H4 (cell line): ENCODE measurements at places on chromosomes 3 and 15. TPM values are rescaled to one million over a fixed set of nuclear protein-coding genes. Genes with fewer than 3 reads are reported as not detected.

DNA sequence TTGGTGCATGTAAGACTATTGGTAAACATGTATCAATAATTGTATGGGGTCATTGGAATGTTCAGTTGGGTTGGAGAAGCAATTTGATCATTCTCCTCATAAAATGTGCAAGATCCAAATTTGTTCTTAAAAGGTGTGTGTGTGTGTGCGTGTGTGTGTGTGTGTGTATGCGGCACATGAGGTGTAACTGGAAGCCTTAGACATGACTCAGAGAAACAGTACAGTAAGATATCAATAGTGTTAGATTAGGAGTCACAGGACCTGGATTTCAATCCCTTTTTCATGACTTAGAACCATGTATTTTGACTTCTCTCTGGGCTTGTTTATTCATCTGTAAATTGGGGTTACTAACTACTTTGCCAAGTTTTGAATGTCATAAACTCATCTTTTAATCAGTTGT lies 38.3 kb downstream of the RSRC1 start:
- no peak for DNase-seq

DNA sequence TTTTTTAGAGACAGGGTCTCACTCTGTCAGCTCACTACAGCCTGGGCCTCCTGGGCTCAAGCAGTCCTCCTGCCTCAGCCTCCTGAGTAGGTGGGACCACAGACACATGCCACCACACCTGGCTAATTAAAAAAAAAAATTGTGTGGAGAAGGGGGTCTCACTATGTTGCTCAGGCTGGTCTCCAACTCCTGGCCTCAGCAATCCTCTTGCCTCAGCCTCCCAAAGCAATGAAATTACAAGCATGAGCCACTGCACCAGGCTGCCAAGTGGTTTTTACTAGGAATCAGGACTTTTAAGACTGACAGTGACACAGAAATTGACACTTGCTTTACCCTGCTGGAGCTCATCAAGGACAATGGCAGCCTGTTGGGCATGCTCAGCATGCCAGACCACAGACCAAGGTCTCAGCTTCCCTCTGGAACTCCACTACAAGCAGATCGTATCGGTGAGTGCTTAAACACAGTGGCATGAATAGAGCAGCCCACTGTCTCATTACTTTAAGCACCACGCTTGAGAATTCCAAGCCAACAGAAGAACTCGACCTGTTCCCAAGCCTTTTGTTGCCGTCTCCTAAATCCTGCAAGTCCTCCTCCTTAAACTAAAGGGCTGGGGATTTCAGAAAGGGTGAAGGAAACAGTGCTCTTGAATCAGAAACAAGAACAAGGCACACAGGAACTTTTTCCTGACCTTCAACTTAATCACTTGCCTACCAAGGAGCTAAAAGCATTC lies 41.4 kb downstream of the EOMES start:
- no peak for DNase-seq

- DNase-seq = no peak
Measured at GRCh38 chr3:195921334-195921791, 13.0 kb upstream of the TNK2 start.

GRCh38 chr3:12345584-12346494 lies 57.0 kb downstream of the PPARG start:
- DNase-seq = no peak

DNA sequence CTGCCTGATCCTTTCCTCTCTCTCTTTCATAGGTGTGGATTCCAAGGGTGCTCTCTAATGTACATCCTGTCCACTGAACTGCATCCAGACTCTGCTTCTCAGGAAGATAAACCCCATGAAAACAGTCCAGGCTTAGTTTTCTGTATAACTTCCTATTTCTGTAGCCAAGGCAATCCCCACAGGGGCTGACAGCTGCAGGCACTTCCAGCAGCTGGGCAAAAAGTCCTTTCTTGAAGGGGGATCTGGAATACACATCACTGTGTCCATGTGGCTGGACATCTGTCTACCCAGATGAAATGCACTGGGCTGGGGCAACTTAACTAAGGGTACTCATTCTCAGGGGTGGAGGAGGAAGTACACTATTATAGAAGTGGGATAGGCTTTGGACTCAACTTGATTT lies 72.2 kb downstream of the NR1D2 start:
- DNase-seq = no peak

GRCh38 chr15:78937132-78937739 lies 7.6 kb downstream of the CTSH start:
- DNase-seq = no peak

- DNase-seq = no peak
Measured at GRCh38 chr15:94346282-94346681, 114.9 kb downstream of the MCTP2 start.

DNA sequence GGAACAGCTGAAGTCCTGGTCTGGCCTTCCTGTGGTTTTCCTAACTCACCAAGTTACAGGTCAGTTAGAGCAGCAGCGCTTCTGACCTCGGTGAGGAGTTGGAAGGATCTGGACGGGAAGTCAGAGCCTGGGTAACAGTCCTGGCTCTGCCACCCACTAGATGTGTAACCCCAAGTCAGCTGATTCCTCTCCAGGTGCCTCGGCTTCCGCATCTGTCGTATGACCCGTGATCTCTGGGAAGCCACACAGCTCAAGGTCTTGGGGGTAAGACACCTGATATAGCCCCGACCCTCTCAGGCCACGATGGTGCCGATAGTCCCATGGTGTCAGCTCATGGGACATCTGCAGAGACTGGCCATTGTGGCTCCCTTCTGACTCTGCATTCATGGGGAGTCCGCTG lies 8.3 kb upstream of the PIGZ start:
- DNase-seq = no peak

DNA sequence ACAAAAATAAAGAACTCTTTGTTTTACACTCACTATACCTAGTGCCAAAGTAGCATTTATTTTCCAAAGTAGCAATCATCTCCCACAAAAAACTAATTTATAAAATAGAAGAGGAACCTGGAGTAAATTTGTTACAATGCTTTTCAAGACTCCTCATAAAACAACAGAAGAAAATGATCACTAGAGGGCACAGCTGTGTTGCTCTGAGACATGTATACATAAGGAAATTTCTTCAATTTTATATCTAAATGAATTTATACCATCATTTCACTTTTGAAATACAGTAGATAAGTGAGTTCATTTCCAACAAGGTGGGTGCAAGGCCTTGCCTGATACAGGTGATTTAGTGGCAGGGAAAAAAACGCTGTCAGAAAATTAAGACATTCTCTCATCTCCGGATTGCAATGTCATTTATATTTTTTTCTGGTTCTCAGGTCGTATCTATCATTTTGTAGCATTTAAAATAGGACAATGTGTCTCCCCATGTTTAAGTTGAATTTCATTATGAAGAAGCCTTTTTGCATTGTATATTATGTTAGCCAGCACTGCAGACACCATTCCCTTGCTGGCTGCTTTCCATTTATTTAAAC lies 25.3 kb upstream of the ARHGEF26 start:
- no peak for DNase-seq

- no peak for DNase-seq
Measured at GRCh38 chr15:78244101-78244500, 9.7 kb upstream of the ACSBG1 start.

- DNase-seq = no peak
Measured at GRCh38 chr3:195746751-195747150, 26.0 kb downstream of the MUC20 start.

- no peak for DNase-seq
Measured at GRCh38 chr15:29593111-29593510, 229.2 kb downstream of the TJP1 start.

- DNase-seq = no peak
Measured at GRCh38 chr3:124992041-124992440, 57.5 kb upstream of the MUC13 start.

GRCh38 chr3:79184251-79184650 lies 583.5 kb downstream of the ROBO1 start:
- DNase-seq = no peak

- DNase-seq = peak; percentile 37
Measured at GRCh38 chr3:4233488-4233887, 69.7 kb upstream of the SETMAR start.

DNA sequence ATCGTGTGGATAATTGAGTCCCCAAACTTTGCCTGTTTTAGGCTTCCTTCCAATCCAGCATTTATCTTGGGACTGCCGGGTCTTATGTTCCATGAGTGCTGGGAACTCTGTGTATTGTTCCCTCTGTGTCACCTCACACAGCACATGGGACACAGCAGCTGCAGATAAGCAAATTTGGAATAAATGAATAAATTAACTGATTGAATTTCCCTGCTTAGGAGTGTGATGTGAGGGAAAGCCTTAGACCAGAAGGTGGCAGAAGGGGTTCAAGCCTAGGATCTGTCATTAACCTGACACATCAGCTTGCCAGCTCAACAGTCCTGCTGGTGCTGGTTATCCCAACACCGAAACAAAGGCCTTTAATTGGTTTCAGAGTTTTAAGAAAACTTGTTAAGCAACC lies 114.3 kb downstream of the OXSM start:
- no peak for DNase-seq

GRCh38 chr15:35850284-35850683 lies 304.3 kb upstream of the DPH6 start:
- DNase-seq = no peak

GRCh38 chr3:136802481-136802996 lies 16.4 kb upstream of the SLC35G2 start:
- peak; percentile 86 for DNase-seq

DNA sequence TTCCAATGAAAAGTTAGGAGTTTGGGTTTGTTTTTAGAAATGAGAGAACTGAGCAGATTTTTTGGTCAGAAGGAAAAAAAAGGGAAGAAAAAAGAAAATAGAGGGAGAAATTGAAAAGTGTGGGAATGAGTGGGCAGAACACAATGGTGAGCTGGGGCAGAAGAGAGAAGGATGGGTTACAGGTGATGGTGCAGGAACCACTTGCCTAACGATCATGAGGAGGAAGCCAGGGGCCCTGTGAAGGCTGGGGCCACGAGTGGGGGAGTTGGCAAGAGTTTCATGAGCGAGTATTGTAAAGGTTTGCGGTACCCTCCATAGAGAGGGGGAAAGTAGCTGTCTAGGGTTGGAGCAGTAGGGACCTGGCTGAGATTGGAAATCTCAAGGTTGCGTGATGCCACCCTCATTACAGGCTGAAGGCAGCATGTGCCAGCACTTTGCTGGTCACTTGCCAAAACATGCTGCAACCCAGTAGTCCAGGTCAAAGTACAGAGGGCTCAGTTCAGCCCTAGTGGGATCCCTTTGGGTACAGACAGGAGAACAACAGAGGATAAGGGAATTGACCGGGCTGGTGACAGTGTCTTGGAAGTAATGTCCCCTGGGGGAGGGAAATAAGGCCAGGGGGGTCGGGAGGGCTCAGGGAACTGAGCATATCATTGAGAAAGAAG lies 6.6 kb downstream of the IVD start:
- DNase-seq = no peak

DNA sequence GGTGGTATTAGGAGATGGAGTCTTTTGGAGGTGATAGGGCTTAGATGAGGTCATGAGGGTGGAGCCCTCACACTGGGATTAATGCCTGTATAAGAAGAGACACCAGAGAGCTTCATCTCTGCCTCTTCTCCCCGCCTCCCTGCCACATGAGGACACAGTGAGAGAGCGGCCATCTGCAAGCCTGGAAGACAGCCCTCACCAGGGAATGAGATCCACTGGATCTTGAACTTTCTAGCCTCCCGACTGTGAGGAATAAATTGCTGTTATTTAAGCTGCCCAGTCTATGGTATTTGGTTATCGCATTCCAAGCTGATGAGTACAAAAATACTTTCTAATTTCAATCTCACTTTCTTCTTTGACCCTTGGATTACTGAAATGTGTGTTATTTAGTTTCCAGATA lies 121.4 kb downstream of the OCA2 start:
- no peak for DNase-seq

- no peak for DNase-seq
Measured at GRCh38 chr3:34183611-34184340, 385.3 kb downstream of the PDCD6IP start.

- no peak for DNase-seq
Measured at GRCh38 chr3:147324356-147324755, 82.0 kb downstream of the ZIC4 start.

DNA sequence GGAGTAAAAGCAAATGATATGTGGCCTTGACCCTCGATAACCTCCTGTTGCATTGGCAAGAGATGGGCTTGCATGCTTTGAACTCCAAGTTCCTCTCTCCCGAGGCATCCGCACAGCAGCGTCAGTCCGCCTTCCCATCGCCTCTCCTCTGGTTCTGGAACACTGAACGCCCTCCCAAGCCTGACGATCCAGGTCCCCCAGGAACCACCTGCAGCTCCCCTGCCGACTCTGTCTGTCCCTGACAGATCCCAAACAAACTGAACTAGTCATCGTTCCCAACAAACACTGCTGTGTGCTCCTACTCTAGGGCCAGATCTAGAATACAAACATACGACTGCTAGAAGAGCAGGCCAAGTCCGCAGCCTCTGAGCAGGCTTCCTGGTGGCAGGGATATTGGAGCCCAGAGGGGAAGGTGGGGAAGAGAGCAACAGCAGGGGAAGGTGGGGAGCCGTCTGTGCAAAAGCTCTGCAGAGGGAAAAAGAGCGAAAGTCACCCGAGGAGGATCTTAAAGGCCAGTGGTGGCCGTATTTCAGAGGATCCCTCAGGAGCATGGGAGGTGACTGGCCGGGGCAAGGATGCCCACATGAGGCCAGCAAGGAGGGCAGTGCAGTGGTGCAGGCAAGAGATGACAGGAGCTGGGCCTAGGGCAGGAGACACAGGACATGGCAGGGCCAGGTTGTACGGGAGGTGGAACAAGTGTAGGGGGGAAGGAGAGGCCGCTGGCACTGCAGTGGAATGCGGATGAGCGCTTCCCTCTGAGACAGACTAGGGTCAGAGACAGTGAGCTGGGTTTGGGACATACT lies 50.8 kb downstream of the PCSK6 start:
- DNase-seq = no peak

GRCh38 chr3:155701882-155702465 lies 42.9 kb downstream of the PLCH1 start:
- DNase-seq = peak; percentile 70

DNA sequence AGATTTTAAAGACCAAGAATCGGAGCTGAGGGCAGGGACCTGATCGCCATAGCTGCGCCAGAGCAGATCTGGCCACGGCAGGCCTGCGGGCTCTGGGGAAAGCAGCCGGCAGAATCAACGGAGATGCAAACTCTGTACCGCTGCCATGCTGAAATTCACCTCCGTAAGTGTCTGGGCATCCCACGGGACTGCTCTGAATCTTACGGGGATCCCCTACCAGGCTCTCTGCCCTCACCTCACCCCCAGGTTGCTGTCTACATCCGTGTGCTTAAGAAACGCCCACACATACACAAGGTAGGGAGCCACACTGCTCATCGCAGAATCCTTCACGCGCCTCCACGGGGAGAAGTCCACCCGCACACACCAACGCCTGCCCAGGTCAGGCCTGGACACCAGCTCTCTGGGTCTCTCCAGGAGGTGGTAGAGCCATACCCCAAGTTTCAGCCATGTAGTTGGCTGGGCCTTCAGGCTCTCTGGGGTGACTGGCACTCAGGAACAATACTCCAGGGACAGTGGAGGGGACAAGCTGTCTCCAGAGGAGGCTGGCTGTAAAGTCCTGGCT lies 33.5 kb downstream of the FAM174B start:
- no peak for DNase-seq

Gene WNT5A
- total RNA-seq = 40.8 and 63.3 TPM in 2 replicates

Gene HDAC11
- 6.0 and 9.4 TPM in 2 replicates for total RNA-seq

Gene TNNC1
- 1.3 TPM in 1 of 2 replicates, not detected in the other for total RNA-seq

Gene GPR62
- total RNA-seq = not detected in 2 replicates

Gene ST8SIA2
- total RNA-seq = 0.04 and 1.6 TPM in 2 replicates

Gene EOMES
- 0.17 TPM in 1 of 2 replicates, not detected in the other for total RNA-seq

Gene CD200
- total RNA-seq = not detected in 2 replicates

Gene EIF4A2
- total RNA-seq = 416 and 440 TPM in 2 replicates

Gene GOLGA6D
- not detected in 2 replicates for total RNA-seq

Gene SIDT1
- not detected in 2 replicates for total RNA-seq

Gene SYNPR
- total RNA-seq = not detected in 2 replicates

Gene CYP1A2
- total RNA-seq = not detected in 2 replicates

Gene ARL14
- total RNA-seq = 0.47 and 1.4 TPM in 2 replicates

Gene LRRC15
- total RNA-seq = 5.8 and 6.0 TPM in 2 replicates

Gene CNTN3
- total RNA-seq = 0.06 TPM in 1 of 2 replicates, not detected in the other

Gene SCAMP5
- total RNA-seq = 1.9 and 3.6 TPM in 2 replicates
